ENCODE measurements at places on chromosomes 12 and 14.

DNA sequence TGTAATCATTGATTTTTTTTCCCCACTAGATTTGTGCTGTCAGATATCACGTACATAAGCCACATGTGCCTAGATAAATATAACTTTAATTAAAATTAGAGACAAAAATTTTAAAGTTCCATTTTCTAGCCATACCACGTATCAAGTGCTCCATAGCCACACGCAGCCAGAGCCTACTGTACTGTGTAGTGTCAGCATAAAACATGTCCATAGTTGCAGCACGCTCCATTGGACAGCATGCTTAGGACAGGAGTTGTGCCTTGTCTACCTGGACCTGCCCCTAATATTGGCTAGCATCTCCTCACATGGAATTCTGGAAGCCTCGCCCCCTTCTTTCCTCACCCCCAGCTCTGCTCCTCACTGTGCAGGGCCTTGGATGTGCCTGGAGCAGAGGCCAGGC is 116.5 kb downstream of the SRGAP1 start:
- DNase-seq: no peak

DNA sequence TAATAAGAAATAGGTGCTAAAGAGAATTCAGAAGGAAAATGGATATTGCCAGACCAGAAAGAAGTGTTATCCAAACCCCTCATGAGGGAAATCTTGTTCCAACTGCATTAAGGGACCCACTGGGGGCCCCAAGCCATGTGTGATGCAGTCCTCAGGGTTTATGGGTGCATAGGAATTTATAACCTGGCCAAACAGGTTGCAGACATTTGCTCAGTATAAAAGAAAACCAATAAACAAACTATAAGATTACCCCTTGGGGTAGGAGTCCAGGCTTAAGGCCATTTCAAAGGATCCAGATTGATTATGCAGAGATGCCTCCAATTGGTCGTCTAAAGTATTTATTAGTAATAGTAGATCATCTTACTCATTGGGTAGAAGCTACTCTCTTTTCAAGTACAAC is 240.9 kb upstream of the DIO3 start:
- no peak for DNase-seq

DNA sequence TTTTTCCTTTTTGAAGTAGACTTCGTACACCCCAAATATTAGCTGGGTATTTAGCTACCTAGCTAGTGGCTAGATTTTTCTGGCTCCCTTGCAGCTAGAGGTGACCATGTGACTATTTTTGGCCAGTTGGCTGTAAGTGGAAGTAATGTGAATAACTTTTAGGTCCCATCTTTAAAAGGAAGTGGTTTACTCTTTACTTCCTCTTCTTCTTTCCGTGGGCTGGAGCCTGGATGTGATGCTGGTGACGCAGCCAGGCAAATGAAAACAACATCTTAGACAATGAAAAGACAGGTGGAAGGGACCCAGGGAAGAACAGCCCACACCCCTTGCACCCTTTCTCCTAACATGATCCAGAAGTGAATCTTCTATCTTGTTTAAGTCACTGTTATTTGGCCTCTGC is 245.5 kb downstream of the ATP23 start:
- DNase-seq: no peak

DNA sequence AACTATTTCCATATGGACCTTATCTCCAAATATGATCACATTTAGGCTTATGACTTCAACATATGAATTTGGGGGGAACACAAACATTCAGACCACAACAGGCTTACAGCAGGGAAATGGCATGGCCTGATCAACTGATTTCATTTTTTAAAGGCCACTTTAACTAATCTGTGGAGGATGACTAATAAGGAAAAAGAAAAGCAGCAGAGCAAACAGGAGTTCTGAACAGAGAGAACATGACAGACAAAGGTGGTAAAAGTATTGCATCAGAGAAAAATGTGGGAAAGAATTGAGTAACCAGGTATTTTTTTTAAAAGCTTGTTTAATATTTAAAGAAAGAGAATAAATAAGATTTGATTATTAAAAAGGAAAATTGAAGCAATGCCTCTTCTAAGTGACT is 366.1 kb upstream of the TMPO start:
- peak; percentile 36 for DNase-seq

DNA sequence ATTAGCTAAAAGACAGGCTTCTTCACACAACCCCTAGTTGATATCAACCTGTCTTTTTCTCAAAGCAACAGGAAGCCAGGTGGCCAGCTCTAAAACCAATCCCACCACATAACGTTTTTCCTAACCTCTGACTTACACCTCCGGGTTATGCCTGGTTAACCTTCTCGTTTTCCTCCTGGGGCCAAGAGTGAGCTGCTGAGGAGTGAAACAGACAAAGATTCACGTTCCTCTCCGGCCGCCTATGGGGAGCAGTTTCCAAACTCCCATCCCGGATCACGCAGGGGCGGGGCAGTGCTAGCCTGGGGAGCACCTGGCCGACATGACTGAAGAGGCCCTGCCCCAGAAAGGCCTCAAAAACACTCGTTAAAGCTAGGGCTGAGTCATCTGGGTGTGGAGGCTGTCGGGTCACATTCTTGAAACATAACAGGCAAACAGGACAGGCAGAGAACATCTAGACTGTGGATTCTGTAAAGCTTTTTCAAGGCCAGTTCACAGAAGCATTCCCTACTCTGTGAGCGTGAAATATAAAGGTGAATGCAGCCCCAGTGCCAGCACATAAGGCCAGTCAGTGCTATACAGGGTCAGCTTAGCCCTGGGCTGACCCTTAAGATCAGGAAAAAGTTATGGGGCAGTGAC is 25.9 kb upstream of the LGALS3 start:
- DNase-seq: peak; percentile 98

DNA sequence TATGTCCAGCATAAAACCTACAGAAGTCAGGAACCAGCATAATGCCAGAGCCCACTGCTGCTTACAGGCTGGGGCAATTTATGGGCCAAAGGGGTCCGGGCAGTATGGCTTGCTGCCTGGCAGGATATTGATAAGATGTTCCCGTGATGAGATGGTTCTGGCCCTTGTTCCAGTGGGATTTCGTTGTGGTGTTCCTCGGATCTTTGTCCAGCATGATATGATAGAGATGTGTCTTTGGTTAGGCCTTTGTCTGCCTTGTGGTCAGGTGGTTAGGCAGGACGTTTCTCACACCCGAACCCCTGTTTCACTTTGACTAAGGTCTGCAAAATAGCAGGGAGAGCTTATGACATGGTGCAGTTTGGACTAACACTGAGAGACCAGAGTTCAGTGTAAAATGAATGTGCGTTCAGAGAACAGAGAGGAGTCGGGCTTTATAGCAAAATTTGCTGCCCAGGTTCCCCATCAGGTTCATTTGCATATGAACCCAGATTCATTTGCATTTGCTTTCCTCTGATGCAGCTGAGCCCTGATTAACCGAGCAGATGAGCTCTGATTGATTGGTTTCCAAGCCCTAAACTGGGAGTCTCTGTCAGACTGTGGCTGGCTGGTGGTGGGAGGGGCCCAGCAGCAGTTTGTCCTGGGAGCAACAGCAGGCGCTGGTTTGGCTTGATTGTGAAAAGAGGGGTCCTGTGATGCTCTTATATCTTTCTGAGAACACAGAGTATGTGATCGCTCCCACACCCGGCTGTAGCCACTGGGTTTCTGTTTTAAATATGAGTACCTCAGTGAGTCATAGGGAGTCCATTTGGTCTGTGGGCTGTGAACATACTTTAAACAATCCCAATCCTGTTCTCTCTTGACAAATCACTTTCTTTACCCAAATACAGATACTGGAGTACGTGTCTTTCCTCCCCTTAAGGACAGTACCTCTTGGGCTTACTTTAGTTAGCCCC is 156.3 kb upstream of the PZP start:
- peak; percentile 80 for DNase-seq

DNA sequence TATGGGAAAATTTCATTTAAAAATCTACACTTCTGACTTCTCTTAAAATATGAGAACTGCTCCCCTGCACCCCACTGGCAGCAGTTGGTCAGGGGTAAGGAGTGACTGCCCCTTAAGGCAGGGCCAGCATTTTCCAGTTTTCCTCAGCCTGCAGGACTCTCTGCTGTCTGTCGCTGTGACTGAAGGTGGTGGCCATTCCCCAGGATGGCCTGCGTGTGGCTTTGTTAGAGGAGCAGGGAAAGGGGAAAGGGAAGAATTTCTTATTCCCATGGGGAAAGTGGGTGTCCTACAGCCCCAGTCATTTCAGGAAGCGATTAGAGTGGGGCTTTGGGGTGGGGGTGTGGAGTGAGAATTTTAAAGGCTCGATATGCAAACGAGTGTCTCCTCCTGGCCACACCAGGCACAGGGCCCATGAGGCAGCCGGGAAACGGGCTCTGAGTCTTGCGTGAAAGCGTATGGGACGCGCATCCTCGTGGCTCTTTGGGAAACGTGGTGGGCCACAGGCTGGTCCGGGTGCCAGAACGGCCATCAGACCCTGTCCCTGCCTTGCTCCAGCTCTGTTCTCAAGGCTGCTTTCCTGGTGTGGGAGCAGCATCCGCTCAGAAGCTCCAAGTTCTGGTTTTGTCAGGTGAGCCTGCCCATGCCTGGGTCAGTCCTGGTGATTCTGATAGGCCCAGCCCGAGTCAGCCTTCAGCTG is 23.5 kb downstream of the ADGRD1 start:
- DNase-seq: no peak

GRCh38 chr12:19912991-19913390 is 455.3 kb upstream of the PDE3A start:
- peak; percentile 80 for DNase-seq

DNA sequence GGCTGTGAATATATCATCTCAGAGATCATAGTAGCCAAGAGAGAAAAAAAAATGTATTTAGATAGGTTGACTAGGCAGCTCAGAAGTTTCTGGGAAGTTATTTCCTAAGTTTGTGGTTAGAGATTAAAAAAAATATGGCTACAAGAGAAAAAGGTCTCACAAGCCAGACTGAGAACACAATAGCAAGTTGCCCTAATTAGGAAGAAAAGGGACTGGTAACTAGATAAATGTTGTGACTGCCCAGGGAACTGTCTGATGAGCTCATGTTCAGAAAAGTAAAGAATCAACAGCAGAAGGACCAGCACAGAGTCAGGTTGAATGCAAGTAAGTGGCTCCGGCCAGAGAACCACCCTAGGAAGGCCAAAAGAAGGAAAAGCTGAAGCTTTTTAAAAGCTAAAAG is 256.6 kb downstream of the PRKD1 start:
- peak; percentile 32 for DNase-seq

GRCh38 chr12:109228664-109229063 is 80.4 kb downstream of the FOXN4 start:
- no peak for DNase-seq

- no peak for DNase-seq
Measured at GRCh38 chr12:101841069-101841468, 10.3 kb upstream of the GNPTAB start.

GRCh38 chr14:70801836-70802235 is 7.5 kb downstream of the MAP3K9 start:
- no peak for DNase-seq

- peak; percentile 72 for DNase-seq
Measured at GRCh38 chr12:50637870-50638481, 125.9 kb upstream of the ATF1 start.

DNA sequence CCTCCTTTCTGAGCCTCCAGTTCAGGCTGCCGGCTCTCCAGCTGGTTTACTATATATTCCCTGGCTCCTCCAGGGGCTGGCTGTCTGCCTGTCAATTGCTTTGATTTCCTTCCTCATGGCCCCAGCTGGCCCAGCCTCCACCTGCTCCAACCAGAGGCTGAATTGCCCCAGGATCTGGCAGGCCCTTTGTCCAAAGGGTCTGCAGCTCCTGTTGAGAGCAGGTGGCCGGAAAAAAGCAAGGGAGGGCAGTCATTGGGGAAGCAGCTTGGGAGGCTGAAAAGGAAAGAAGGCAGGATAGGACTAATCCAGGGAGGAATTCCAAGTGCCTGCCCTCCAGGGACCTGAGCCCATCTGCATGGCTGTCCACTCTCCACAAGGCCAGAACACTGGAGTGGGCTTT is 25.3 kb downstream of the PAH start:
- no peak for DNase-seq

- DNase-seq: no peak
Measured at GRCh38 chr12:65943388-65944137, 119.3 kb downstream of the HMGA2 start.

DNA sequence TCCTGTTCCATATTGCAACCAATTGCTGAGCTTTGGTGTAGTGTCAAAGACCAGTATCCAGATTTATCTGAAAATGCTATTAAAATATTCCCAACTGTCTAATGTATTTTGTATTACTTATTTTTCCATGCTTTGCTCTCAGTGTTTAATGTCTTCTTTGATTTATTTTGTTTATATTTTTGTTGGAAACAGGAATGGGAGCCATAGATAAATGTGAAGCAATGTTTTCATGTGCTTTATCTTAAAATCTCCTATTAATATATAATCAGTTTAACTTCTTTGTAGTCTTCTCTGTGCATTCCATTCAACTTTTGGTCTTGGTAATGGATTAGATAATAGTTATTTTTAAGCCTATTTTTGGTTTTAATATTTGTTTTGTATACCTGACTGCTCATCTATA is 8.8 kb downstream of the RAP1B start:
- DNase-seq: no peak

DNA sequence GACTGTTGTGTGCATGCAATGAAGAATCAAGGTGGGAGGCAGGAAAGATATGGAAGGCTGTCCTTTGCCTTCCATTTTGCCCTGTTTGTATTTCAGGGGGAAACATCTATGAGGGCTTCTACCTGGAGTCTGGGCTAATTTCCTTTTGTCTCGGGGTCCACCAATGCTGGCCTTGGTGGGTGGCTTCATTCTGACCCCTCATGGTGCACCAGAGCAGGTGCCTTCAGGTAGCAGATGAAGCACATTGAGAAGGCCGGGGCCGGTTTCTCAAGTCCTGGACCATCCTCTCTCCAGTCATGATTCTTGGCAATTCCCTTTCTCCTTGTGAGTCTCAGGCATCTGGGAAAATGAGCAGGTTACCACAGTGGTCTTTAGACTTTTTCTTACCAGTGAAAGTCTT is 47.2 kb downstream of the RPH3A start:
- no peak for DNase-seq

GRCh38 chr14:75247286-75247922 is 31.2 kb upstream of the FOS start:
- no peak for DNase-seq

- no peak for DNase-seq
Measured at GRCh38 chr12:131871677-131872076, 22.7 kb upstream of the ULK1 start.

DNA sequence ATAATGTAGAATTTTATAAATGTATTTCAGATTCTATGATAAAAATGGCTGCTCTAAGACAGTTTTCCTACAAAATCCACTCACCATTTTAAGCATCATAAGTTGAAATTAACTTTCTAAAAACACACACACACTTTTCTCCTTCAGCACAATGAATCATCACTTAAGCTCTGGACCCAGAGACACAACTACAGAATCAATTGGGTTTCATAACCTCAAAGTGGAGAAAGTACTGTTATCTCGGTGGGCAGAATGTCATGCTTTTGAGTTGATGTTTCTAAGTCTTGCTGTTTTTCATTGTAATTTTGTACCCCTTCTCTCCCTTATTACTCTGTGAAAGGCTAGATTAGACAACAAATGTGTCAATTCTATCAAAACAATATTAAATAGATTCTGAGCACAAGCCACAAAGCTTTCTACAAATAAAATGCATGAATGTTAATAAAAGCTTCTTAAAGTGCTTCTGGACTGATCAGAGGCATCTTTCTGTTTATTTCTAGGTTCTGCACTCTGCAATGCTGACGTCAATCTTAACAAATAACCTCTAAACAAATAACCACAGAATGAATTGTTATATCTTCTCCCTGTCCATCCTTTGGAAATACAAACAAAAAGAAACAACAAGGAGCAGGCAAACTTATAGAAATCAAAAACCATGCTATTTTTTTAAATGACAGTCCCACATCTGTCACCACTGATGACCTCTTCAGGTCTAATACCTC is 8.2 kb downstream of the IPO8 start:
- DNase-seq: peak; percentile 14

- DNase-seq: no peak
Measured at GRCh38 chr12:16545836-16546235, 60.1 kb downstream of the LMO3 start.

GRCh38 chr14:104115691-104116287 is 22.6 kb upstream of the KIF26A start:
- no peak for DNase-seq

Measured in renal cortical epithelial cell (primary cell).